ENCODE measurements at places on chromosomes 11 and 22.

- no peak for DNase-seq
These were observed 1.6 kb upstream of the ACCSL start for GRCh38 chr11:44046182-44046581.

DNA sequence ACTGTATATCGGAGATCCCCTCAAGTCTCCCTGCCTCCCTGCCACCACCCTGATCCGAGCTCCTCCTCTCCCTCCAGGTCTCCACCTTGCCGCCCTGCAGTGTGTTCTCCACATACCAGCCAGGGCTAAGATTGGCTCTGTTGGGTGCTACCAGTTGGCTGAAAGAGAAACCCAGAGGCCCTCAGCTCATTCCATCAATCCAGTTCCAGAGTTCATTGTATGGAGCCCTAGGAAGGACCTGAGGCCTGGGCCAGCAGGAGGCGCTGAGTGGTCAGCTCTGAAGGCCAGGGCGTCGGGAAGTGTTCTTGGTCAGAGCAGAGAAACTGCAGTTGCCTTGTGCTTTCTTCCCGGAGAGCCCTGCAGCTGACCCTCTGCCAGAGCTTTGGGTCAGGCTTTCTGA, 2.2 kb upstream of the TOP3B start:
- DNase-seq = no peak

DNA sequence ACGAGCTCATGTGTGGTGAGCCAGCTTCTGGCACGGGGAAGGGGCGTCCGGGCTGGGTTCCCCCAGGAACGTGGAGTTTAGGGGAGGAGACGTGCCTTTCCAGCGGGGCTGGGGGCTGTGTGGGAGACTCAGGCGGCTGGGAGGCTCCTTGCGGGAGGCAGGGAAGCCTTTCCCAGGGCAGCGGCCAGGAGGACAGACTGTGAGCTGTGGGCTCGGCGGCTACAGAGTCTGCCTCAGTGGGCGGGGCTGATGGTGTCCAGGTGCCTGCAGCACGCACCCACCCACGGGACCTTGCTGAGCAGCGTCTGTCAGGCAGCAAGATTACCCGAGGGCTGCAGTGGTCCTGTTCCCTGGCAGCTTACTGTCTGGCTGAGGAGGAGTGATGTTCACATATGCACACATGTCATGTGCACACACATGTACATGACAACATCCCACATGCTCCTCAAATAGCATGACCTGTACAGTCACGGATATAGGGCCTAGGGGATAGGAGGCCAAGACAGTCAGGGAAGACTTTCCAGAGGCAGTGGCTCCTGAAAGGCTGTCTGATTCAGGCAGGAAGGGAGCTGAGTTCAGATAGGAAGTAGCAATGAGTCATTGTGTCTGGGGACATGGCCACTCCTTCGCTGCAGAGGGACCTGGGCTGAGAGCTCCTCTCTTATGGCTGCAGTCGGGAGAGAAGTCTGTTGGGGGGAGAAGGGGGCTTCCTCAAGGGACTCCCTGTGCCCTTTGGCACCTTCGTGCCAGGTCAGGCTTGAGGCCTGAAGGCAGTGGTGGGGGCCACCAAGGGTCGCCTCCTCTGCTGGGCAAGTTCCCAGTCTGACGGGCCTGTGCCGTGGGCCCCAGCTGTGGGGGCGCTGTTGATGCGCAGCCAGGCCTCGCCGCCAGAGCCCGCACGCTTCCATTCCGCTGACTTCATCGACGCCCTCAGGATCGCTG, 23.3 kb upstream of the PPP6R3 start:
- DNase-seq = no peak

- no peak for DNase-seq
These were observed 66.7 kb downstream of the EFCAB6 start for GRCh38 chr22:43745411-43745770.

GRCh38 chr11:69066122-69067112, 17.7 kb downstream of the TPCN2 start:
- no peak for DNase-seq

DNA sequence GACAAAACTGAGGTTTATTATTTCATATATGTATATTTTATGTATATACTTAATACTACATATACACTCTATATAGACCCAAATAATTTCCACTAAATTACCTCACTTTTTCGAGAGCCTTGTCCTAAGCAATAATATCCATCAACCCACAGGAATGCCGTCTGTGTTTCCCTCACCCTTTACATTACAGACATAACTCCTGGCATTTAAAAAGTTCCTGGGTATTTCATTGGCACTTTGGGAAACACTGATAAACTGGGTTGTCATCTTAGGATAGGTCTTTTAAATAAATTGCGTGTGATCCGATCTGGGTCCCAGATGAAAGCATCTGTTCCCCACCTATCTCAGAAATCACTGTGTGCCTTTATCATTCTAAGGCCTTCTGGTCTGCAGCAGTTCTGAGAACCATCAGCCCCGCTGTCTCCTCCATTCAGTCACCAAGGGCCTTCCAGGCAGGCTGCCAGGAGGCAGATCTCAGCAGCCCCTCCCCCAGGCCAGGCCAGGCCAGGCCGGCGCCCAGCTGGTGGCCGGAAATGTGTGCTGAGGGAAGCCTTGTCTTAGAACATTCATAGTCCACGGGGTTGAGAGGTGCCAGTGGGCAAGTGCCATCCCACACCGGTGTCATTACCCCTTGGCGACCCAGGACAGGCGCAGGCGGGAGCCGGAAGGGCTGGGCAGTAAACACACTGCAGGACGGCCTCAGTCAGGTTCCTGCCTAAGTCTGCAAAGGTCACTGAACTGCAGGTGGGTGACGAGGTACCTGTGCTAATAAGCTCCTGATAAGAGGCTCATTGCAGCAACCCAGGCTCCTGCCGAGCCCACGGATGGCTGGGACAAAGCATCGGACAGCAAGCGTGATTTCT, 3.3 kb downstream of the FGF19 start:
- DNase-seq = no peak

- DNase-seq = no peak
These were observed 25.9 kb upstream of the HTATIP2 start for GRCh38 chr11:20337526-20338154.

- DNase-seq = no peak
These were observed 27.7 kb downstream of the PRCP start for GRCh38 chr11:82872377-82873150.

DNA sequence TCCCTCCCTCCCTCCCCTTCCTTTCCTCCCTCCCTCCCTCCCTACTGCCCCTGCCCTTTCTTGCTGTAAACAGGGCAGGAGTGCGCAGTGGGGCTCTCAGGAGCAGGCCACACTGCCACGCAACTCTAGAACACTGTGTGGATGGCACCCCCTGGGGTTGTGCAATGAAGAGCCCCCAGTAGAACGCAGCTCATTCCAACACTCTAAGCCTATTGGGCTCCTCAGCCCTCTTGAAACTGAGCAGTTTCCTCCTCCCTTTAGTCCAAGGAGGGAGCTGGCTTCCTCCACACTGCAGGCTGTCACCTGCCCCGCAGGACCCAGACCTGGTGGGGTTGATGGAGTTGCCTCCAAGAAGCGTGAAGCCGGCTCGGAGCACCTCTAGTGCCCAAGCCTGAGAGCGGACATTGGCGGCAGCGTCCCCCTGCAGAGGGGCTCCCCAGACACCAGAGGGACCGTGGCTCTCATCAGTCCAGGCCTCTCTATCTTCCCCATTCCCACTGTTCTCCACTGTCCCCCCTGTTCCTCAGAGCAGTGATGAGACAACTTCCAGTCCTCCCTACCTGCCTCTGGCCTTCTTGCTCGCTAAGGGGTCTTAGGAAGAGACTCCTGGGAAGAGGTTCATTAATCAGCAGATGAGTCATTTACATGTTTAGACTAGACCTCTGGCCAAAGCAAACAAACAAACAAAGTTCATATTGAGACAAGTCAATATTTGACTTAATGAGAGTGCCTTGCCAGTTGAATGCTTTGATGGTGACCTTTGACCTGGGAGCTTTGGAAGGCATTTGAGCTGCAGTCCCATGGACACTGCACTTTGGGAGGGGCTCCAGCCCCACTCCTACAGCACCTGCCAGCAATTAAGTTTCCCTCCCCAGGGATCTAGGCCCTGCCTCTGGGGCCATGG, 64.0 kb downstream of the RPUSD4 start:
- DNase-seq = no peak

DNA sequence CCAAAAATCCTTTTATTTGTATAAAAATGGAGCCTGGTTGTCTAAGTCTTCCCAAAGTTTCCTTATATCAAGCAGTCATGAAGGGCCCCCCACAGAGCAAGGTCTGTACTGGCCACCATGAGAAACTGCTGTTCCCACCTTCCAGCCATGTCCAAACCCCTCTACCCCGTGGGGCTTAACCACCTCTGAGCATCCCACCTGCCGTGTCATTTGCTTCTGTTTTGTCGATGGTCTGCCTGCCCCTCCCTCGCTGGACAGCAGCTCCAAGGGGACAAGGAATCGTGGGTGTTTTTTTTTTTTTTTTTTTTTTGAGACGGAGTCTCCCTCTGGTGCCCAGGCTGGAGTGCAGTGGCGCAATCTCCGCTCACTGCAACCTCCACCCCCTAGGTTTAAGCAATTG, 11.1 kb upstream of the ANO1 start:
- DNase-seq = no peak

DNA sequence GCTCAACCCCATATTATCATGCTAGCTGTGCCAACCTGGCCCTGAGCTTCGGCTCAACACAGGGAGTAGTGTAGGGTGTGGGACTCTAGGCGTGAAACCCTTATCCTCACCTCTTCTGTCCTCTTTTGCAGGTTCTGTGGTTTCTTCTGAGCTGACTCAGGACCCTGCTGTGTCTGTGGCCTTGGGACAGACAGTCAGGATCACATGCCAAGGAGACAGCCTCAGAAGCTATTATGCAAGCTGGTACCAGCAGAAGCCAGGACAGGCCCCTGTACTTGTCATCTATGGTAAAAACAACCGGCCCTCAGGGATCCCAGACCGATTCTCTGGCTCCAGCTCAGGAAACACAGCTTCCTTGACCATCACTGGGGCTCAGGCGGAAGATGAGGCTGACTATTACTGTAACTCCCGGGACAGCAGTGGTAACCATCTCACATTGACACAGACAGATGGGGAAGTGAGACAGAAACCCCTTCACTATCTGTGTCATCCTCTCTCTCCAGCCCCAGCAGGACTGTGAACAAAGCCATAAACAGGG, 76.4 kb downstream of the GGTLC2 start:
- no peak for DNase-seq

DNA sequence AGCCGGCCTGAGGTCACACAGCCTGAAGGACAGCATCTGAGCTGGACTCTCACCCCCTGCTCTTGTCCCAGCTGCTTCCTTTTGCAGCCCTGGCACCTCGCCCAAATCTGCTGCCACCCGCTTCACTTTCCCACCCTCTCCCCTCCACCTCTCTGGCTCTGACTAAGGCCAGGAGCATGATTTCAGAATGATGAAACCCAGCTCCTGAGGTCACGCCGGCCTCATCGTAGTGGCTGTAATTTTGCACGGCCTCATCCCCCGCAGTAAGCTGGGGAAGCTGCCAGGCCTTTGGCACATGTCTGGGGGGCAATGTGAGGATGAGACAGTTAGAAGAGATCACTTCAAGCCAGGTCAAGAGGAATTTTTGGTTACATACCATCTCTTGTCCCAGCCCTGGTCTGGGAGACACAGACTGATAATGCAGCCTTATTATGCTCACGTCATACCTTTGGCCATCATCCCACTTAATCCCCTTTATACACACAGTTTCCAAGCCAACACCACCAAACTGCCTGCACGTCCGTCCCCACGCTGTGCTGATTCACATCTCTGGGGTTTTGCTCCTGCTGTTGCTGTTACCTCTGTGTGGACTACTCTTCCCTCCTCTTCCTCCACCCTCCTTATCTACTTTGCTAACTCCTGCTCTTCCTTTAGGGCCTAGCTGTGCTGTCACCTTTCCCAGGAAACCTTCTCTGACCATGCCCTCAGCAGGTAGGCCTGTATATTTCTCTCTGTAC, 58.1 kb downstream of the CHRDL2 start:
- no peak for DNase-seq

GRCh38 chr11:78893996-78894395, 319.3 kb upstream of the NARS2 start:
- no peak for DNase-seq

GRCh38 chr11:123483058-123483457, 53.0 kb downstream of the GRAMD1B start:
- no peak for DNase-seq

DNA sequence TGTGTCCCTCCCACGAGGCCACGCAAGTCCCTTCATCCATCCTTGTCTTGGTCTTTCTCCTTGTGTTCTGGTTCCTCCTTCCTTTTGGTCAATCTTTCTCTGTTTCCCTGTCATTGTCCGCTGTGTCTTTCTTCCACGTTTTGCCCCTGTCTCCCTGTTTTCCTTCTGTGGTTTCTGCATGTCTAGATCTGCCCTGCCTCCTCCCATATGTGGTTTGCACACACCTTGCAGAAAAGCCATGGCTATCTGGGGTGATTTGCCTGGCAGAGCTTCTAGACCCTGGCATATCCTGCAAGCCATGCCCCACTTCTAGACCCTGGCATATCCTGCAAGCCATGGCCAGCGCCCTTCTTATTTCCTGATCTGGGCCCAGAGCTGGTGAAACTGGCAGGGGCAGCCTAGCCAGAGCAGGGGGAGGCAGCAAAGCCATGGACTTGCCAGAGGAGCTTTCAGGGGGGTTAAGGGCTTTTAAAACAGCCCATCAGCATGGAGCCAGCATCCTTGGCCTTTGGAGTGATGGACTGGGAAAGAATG, 131.6 kb upstream of the NECTIN1 start:
- DNase-seq = no peak

GRCh38 chr22:29260601-29261315, 7.0 kb downstream of the RHBDD3 start:
- DNase-seq = peak; percentile 76

DNA sequence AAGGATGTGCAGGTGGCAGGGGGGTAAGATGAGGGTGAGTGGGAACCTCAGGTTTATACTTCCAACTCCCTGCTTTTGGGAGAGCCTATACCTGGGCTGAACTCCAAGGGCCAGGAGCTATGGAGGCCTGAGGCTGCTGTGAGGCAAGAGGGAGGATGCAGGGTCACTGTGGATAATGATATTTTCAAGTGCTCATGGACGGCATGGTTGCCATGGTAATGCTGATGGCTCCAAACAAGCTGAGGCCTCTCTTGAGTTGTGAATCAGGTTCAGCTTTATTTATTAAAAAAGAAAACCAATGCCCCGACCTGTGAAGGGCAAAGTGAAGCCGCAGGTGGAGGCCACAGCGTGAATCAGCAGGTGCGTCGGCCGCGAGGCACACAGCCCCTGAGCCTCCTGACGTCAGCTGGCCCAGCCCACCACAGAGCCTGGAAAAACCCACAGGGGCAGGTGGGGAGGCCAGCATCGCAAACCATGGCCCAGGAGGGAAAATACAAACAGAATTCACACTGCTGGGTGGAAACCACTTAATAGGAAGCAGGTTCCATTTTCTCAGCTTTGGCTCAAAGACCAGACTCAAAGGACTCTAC, 17.4 kb upstream of the CREB3L1 start:
- peak; percentile 57 for DNase-seq

DNA sequence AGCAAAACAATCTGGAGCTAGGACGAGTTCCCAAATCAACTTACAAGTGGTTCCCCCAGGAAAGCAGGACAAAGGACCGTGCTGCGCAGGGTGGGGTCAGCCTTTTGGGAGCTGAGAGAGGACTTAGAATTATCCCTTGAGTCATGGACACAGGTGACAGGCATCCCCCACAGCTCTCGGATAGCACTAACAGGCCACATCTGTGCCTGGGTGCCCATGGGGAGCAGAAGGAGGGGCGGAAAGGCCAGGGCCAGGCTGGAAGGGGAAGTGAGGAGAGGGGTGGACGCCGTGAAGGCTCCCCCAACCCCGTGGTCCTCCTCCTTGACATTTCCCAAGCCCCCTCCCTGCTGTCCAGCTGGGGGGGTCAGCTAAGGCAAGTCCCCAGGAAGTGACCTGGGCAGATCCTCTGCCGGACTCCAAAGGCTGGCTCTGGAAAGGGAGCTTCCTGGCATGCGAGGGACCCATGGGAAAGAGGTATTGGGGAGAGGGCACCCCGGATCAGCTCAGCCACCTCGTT, 31.6 kb upstream of the A4GALT start:
- no peak for DNase-seq

GRCh38 chr11:130203766-130204702, 44.5 kb downstream of the ST14 start:
- no peak for DNase-seq
